ENCODE measurements at places on chromosomes 3 and 15. TPM values are rescaled to one million over a fixed set of nuclear protein-coding genes. Genes with fewer than 3 reads are reported as not detected.

Gene FBXO40
- 0.05 TPM for total RNA-seq

DNA sequence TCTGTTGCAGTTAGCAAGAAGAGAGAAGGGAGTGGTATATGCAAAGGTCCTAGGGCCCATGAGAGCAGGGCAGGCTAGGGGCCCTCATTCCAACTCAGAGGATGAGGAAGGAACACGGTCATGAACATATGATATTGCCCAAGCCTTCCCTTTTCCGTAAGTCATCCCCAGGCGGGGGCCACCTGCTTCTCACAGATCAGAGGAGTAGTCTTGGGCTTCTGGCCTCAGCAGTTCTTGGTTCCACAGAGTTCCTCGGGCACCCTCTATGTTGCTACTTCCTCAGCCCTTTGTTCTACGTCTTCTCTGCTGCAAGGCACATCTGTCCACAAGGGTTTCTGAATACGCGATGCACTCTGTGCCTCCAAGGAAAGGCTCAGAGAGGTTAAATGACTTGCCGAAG is 25.3 kb downstream of the EPHB3 start:
- H3K27me3 ChIP-seq = no peaks in the 10 kb centered on the region
- H3K4me1 ChIP-seq = peaks cover 32% of the 10 kb centered on the region
- H3K4me3 ChIP-seq = no peak overlapping the region
- no peak for DNase-seq
- no peak overlapping the region for H3K27ac ChIP-seq

- H3K4me1 ChIP-seq = no peaks in the 10 kb centered on the region
- no peaks in the 10 kb centered on the region for H3K36me3 ChIP-seq
- no peak for DNase-seq
- H3K27ac ChIP-seq = no peak overlapping the region
These were observed 11.5 kb downstream of the LOXL1 start for GRCh38 chr15:73937726-73938125.

Gene GOLGA6D
- total RNA-seq = not detected

Gene TEX55
- total RNA-seq = not detected

DNA sequence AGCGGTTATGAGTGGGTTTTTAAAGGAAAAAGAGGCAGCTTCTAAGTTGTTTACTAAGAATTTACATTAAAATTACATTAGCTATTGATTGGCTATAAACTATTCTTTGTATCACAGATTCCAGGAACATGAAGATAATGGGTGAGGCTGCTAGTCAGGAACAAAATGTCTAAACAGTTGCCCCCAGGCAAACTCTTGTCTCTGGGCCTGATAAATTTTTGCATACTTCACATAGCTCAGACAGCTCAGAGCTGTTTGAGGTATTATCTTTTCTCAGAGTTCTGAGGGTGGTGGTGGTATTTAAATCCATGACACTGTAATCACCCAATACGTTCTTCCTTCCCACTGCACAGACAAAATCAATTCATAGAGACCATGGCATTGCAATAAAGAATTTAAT is 2.1 kb upstream of the HACD2 start:
- no peak for DNase-seq
- H3K4me1 ChIP-seq = peaks cover 8% of the 10 kb centered on the region
- H3K27me3 ChIP-seq = no peaks in the 10 kb centered on the region
- no peak overlapping the region for H3K27ac ChIP-seq
- peak overlapping the region; percentile 86 for H3K4me3 ChIP-seq

- H3K27me3 ChIP-seq = no peaks in the 10 kb centered on the region
- no peak overlapping the region for H3K4me3 ChIP-seq
- no peak for DNase-seq
- peaks cover 5% of the 10 kb centered on the region for H3K4me1 ChIP-seq
- H3K27ac ChIP-seq = no peak overlapping the region
These were observed 43.8 kb downstream of the MSL2 start for GRCh38 chr3:136152176-136152843.

DNA sequence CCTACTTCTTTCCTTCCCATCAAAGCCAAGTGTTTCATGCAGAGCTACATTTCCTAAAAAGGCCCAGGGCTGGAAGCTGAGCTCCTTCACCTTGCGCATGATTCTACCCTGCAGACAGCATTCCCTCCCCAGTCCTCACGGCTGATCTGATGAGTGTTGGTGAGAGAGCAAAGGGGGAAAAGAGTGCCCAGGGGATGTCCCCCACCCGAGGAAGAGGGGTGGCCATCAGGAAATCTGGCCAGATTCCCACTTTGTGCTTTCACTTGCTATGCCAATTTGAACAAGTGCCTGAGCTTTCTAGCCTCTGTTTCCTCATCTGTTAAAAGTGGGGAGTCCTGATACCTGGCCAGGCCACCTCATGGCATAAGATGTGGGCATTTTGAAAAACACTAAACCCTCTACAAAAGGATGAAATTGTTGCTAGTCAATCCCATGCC is 231.0 kb upstream of the TLE3 start:
- DNase-seq = no peak
- peaks cover 32% of the 10 kb centered on the region for H3K4me1 ChIP-seq
- H3K4me3 ChIP-seq = no peak overlapping the region
- H3K27ac ChIP-seq = no peak overlapping the region
- H3K27me3 ChIP-seq = no peaks in the 10 kb centered on the region

Measured in left lung (tissue), 14 donors.